ENCODE measurements at places on chromosomes 16 and 17. TPM values are rescaled to one million over a fixed set of nuclear protein-coding genes. Genes with fewer than 3 reads are reported as not detected.

CCDC200 gene
- polyA plus RNA-seq = not detected

- peak; percentile 71 for DNase-seq
Observed at GRCh38 chr17:57107498-57108101, 22.6 kb downstream of the AKAP1 start.

KREMEN2 gene
- polyA plus RNA-seq = 1.6 TPM

- DNase-seq = no peak
Observed at GRCh38 chr17:58059141-58059540, 24.1 kb upstream of the DYNLL2 start.

- no peak for DNase-seq
Observed at GRCh38 chr16:74297145-74297665, 591 bp downstream of the PSMD7 start.

DNA sequence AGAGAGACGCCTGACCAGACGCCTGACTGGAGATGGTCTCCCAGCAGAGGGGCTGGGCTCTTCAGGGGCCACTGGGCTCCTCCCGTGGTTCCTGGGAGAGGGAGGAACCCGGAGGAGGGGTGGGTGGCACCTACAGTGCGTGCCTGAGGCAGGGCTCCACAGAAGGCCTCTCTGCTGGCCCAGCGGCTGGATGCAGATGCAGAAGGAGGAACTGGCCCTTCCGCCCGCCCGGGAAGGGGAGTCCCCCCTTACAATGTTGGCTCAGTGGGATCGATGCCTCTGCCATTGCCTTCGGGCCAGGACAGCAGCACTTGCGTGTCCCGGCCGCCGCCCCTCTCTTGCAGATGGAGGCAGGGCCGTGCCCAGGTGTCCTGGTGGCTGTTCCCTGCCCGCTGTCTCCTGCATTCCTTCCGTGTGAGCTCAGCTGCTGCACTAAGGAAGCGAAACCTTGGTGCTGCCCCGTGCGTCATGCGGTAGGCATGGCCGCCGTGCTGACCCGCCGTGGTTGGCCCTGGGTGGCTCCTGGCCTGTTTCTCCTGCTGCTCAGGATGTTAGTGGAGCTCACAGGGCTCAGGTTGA, 15.1 kb downstream of the BAIAP2 start:
- DNase-seq = peak; percentile 41

Data from A549 (cell line).